ENCODE measurements at places on chromosomes 2 and 18.

DNA sequence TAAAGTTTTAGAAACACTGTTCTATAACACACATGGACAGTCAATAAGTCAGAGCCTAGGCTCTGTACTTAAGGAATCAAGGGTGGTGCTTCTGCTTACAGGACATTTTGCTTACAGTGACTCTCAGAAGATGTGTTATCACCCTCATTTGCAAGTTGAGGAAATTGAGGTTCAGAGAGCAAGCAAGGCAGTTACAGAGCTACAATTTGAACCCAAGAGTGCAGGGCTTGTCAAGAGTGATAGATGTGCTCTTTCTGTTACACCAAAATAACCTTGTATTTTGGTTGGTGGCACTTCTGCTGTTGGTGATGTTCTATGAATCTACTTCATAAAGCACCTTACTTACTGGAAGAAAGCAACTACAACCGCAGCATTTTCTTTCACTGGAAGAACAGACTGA lies 170.2 kb downstream of the THADA start:
- no peak for DNase-seq

DNA sequence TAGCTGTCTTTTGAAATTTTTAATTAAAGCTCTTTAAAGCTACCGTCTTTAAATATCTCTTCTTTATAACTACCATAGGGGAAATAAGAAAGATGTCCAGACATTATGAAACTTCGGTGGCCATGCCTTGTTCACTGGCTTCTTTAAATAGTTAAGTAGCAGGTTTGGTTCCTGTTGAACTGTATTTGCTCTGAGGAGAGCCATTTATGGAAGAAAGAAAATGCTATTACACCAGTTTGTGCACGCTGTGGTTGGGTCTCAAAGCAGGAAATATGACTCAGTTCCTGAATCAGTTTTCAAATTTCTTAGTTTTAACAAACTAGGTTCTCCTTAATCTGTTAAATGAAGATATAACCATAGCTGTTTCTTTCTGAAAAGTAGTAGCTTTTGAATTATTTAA lies 12.2 kb downstream of the ARPC2 start:
- no peak for DNase-seq

GRCh38 chr18:11178951-11179549 lies 29.7 kb upstream of the PIEZO2 start:
- DNase-seq, result no peak

GRCh38 chr2:70181363-70181956 lies 9.4 kb downstream of the C2orf42 start:
- no peak for DNase-seq

- DNase-seq, result no peak
These were observed 119.6 kb downstream of the SLC8A1 start for GRCh38 chr2:40332191-40332826.

GRCh38 chr18:55381277-55381676 lies 206.7 kb downstream of the TCF4 start:
- no peak for DNase-seq

GRCh38 chr18:74682141-74682990 lies 84.7 kb downstream of the ZNF407 start:
- DNase-seq, result no peak

GRCh38 chr2:235810252-235810651 lies 316.4 kb downstream of the AGAP1 start:
- DNase-seq, result no peak

DNA sequence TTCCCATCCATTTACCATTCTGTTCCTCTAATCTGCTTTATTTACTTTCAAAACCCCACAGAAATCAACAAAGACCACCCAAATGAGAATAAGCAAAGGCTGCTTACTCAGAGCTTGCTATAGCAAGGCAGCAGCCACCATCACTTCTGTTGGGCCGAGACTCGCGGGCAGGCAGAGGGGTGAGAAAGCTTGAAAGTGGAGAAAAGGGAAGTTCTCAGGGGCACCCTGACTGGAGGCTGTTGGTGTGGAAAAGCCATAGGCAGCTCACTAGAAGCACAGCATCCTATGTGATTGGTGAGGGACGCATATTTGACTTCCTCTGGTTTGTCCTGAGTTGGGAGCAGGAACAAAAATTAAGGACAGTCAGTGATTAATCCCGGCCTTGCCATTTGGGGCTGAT lies 269.7 kb upstream of the THSD7B start:
- no peak for DNase-seq

- DNase-seq, result no peak
These were observed 34.7 kb downstream of the PTPN18 start for GRCh38 chr2:130390460-130391057.

- DNase-seq, result no peak
These were observed 17.3 kb downstream of the EVA1A start for GRCh38 chr2:75543446-75543845.

DNA sequence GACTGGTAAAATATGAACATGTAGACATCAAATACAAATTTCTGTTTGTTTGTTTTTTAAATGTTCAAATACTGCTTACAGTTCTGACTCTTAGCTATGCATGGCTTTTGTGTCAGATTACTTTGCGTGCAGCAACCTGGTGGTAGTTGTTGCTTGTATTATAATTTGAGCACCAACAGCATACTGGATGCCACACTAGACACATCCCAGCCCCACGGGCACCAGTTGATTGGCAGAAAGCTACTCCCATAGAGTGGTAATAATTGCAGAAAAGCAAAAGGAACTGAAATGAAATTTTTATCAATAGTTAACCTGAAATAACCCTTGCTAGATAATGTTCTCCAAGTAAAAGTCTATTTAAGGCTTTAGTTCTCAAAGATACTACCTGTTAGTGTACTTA lies 91.6 kb downstream of the EHBP1 start:
- DNase-seq, result no peak

GRCh38 chr2:217836901-217837491 lies 165.8 kb downstream of the TNS1 start:
- no peak for DNase-seq

- DNase-seq, result no peak
These were observed 18.6 kb upstream of the PEX13 start for GRCh38 chr2:60998628-60999545.

DNA sequence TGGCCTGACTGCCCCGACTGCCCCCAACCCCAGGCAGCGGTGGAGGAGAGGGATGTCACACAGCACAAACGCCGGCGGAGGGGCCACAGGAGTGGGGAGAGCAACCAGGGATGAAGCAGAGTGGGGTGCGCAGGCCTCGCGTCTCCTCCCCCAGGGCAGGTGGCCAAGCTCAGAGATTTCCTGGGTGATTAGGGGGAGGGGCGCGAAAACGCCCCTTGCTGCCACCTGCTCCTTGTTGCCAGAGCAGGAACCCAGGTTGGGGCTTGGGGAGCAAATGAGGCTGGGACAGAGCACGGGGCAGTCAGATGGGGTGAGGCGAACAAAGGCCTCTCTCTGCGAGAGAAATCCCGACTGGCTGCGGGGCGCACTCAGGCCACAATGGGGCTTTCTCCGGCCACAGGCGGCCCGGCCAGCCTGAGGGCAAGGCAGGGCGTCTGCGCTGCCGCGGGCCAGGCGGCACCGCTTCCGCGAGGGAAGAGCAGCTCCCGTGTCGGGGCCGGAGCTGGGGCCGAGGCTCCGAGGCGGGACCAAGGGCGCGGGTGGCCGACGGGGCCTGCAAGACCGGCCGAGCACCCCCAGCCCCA lies 11.5 kb downstream of the TEX44 start:
- DNase-seq, result no peak

DNA sequence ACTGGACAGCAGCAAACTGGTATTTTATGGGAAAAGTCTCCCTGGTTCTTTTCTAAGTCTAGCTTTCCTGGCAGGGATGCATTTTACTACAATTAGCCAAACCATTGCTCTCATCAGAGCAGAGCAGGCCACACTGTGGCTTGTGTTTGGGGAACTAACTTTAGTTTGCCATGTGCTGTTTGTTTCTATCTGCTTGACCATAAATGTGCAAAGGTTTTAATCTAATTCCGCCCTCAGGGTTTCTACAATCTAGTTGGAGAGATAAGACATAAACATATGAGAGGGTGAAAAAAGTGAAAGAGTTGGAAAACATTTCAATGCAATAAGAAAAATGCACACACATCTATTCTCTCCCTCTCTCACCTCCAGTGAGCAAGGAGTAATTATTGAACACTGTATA lies 86.9 kb upstream of the MAPK4 start:
- no peak for DNase-seq

DNA sequence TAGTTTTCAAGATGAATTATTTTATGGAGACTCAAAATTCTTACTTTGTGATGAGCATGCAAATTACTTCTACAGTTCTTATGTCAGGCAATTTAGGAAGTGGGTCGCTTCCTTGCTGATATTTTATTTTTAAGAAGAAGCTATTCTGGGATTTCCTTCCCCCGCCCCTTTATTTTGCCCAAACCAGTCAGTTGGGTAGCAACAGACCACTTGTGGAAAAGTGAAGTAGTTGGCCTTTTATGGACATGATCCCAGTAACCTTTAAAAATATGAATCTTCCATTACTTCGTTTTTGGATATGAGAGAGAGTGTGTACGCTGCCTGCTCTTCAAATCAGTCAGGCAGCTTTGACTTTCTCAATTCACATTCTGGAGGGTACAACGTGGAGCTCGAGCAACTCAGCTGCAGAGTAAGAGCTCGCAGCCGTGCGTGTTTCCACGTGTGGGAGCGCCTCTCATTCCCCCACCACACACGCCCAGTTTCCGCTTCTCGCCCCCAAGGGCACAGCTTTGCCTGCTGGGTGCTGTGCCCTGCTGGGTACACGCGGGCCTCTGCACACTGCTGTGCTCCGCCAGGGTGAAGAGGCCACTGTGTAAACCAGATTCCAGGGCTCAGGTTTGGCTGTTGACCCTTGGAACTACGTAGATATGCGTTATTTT lies 92.6 kb downstream of the ITGB1BP1 start:
- DNase-seq, result no peak

- no peak for DNase-seq
These were observed 120.2 kb upstream of the CTDP1 start for GRCh38 chr18:79559436-79559835.

- DNase-seq, result no peak
These were observed 62.1 kb upstream of the SLC16A14 start for GRCh38 chr2:230130668-230131364.

GRCh38 chr2:102064679-102065674 lies 73.2 kb downstream of the IL1R2 start:
- no peak for DNase-seq

DNA sequence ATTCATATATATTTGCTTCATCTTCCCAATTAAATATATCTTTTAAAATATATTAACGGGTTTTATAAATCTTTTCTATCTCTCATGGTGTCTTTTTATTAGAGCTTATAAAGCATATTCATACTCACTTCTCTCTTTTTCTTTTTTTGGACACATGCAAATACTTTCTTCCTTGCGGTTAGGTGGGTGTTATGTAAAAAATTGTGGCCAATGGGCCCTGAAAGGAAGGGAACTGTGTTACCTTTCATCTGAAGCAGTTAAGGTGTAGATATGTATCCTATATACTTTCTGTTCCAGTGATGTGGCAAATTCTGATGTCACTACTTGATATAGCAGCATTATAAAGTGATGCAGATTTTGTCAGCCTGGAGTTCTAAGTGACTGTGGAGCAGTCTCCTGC lies 714.5 kb downstream of the PLCL1 start:
- no peak for DNase-seq

GRCh38 chr2:86570059-86570458 lies 6.8 kb upstream of the CHMP3 start:
- no peak for DNase-seq

DNA sequence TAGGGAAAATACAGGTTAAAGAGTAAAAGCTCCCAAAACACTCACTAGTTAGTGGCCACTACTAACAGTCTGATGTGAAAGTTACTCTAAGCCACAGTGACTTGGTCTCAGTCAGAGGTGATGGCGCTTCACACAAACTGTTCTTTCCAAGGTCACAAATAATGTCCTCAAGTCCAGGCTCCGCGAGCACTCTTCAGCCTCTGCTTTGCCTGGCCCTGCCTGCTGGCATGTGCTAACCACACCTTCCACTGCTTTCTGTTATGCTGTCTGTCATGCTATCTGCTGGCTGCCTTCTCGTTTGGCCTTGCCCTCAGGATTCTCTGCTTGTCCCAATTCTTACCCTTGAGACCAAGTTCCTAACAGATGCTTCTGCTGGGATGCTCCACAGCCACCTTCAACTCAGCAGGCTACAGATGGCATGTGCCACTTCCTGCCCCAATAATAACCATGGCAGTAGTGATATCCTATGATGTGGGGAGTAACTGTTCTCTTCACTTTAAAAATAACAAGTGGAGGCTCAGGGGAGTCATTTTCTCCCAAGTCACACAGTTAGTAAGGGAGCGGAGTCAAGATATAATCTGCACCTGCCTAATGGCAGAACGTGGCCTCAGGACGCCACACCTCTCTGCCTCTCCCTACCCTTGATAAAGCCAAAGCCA lies 75.7 kb downstream of the ZAP70 start:
- DNase-seq, result no peak

- no peak for DNase-seq
These were observed 11.5 kb upstream of the EIF2AK3 start for GRCh38 chr2:88638743-88639142.

GRCh38 chr2:67851016-67851415 lies 211.8 kb downstream of the C1D start:
- DNase-seq, result no peak

- no peak for DNase-seq
These were observed 57.0 kb upstream of the NOL4 start for GRCh38 chr18:34281722-34282121.

- no peak for DNase-seq
These were observed 216.1 kb upstream of the THUMPD2 start for GRCh38 chr2:39995005-39995737.

- no peak for DNase-seq
These were observed 3.9 kb downstream of the CXCR1 start for GRCh38 chr2:218162814-218163213.

DNA sequence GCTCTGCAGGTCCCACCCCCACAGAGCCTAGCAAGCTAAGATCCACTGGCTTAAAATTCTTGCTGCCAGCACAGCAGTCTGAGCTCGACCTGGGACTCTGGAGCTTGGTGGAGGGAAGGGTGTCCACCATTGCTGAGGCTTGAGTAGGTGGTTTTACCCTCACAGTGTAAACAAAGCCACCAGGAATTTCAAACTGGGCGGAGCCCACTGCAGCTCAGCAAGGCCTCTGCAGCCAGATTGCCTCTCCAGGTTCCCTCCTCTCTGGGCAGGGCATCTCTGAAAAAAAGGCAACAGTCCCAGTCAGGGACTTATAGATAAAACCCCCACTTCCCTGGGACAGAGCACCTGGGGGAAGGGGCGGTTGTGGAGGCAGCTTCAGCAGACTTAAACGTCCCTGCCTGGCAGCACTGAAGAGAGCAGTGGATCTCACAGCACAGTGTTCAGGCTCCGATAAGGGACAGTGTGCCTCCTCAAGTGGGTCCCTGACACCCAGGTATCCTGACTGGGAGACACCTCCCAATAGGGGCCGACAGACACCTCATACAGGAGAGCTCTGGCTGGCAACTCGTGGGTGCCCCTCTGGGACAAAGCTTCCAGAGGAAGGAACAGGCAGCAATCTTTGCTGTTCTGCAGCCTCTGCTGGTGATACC lies 20.0 kb upstream of the NEMP2 start:
- DNase-seq, result no peak

DNA sequence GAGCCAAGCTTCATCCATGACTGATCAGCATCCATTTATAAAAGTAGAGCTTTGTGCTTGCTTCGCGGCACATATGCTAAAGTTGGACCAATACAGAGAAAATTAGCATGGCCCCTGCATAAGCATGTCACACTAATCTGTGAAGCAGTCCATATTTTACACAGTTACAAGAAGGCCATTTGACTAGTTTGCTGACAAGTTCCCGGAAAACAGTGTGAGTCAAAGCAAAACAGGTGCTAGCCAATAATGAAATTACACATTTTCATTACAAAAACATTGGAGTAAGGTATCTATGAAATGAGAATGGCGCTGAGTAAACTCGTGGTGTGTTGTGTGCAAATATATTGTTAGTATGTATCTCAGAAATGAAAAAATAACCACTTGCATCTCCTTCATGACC lies 4.7 kb downstream of the ANKRD62 start:
- no peak for DNase-seq

GRCh38 chr2:197360744-197361156 lies 50.2 kb upstream of the ANKRD44 start:
- no peak for DNase-seq
